ENCODE measurements at places on chromosomes 6 and 20.

GRCh38 chr6:25995507-25995906 lies 32.9 kb downstream of the TRIM38 start:
- DNase-seq: no peak

DNA sequence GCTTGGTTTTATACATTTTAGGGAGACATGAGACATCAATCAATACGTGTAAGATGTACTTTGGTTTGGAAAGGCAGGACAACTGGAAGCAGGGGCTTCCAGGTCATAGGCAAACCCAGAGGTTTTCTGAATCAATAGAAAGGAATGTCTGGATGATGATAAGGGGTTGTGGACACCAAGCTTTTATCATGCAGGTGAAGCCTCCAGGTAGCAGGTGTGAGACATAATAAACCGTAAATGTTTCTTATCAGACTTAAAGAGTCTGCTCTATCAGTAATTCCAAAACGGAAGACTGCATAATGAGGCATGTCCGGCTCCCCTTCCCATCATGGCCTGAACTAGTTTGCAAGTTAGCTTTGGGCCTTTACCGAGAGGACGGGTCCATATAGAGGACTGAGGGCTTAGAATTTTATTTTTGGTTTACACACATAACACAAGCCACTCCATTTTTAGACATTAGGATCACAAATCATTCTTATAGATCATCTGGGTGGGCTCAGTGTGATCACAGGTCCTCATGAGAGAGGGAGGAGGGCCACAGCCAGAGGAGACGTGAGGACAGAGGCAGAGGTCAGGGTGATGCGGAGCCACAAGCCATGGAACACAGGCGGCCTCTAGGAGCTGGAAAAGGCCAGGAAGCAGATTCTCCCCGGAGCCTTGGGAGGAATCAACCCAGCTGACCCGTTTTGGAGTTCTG lies 10.7 kb upstream of the SERPINB9 start:
- DNase-seq: no peak

DNA sequence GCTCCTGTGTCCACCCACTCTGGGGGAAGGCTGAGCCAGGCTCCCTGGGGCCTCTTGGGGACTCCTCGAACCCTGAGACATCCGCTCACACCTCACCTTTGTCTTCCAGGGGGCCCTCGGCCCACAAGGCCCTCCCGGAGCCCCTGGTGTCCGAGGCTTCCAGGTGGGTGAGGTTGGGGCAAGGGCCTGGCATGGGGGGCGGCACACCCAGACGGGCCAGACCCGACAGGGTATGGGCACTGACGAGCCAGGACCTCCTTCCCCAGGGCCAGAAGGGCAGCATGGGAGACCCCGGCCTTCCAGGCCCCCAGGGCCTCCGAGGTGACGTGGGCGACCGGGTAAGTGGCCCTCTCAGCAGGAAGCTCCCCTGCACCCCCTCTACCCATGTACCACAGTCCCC lies 13.4 kb downstream of the COL9A3 start:
- DNase-seq: no peak

DNA sequence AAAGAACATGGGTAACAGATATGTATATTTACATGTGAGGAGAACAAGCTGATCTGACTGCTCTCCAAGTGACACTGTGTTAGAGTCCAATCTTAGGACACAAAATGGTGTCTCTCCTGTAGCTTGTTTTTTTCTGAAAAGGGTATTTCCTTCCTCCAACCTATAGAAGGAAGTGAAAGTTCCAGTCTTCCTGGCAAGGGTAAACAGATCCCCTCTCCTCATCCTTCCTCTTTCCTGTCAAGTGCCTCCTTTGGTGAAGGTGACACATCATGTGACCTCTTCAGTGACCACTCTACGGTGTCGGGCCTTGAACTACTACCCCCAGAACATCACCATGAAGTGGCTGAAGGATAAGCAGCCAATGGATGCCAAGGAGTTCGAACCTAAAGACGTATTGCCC lies 5.2 kb downstream of the HFE start:
- DNase-seq: no peak

DNA sequence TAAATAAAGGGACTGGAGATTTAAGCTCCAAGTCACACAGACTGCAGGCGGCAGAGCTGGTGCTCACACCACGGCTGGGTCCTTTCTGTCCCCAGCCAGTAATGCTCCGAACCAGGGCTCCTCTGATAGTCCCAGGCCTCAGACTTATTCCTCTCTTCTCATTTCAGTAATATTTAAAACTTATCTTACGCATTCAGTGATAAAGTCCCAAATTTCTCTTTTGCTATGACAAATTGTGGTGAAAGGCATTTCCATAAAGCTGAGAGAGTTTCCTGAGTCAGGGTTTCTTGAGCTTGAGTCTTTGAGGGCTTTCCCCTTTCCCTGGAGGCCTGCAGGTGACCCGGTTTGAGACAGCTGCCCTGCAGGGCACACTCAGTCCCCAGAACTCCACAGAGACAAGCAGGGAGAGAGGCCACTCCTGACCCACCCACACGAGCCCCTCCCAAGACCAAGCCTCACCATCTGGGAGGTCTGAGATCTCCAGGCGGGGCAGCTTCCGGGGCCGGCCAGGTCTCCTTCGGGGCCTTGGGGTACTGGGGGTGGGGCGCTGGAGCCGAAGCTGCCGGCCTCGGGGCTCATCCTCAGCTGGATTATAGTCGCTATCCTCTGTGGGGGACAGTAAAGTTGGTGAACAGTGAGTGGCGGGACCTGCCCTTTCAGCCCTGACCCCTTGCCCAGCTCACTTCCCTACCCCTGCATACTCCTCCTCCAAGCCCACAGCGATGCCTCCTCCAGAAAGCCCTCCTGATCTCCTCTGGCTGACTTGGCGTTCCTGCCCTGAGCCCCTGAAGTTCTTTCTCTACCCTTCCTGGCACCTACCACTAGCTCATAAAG lies 6.6 kb downstream of the ZNF335 start:
- no peak for DNase-seq

- DNase-seq: no peak
Observed at GRCh38 chr6:19268718-19269117, 568.5 kb upstream of the ID4 start.

DNA sequence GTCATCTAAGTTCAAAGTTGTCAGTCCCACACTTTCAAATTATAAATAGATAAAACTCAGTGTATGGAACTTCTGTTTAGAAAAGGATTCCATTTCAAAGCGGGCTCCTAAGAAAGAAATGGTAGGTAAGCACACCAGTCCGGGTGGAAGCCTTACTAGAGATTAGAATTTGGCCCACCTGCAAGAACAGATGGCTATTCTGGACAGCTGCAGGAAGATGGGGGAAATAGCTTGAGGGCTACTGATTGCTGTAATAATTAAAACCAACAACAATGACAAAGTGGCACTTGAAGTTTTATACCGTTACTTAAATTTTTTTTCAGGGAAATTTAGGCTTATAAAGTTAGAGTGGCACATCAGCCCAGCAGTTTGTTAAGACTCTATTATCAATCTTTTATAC lies 83.3 kb downstream of the HIVEP2 start:
- no peak for DNase-seq

GRCh38 chr6:157713451-157714152 lies 109.4 kb upstream of the SNX9 start:
- no peak for DNase-seq

- DNase-seq: no peak
Observed at GRCh38 chr6:120805276-120805675, 529.0 kb downstream of the TBC1D32 start.

- DNase-seq: no peak
Observed at GRCh38 chr20:20664795-20665589, 47.5 kb downstream of the RALGAPA2 start.

- DNase-seq: no peak
Observed at GRCh38 chr20:60244373-60245146, 286.3 kb downstream of the CDH26 start.

GRCh38 chr6:7249946-7250643 lies 62.9 kb downstream of the SSR1 start:
- no peak for DNase-seq

DNA sequence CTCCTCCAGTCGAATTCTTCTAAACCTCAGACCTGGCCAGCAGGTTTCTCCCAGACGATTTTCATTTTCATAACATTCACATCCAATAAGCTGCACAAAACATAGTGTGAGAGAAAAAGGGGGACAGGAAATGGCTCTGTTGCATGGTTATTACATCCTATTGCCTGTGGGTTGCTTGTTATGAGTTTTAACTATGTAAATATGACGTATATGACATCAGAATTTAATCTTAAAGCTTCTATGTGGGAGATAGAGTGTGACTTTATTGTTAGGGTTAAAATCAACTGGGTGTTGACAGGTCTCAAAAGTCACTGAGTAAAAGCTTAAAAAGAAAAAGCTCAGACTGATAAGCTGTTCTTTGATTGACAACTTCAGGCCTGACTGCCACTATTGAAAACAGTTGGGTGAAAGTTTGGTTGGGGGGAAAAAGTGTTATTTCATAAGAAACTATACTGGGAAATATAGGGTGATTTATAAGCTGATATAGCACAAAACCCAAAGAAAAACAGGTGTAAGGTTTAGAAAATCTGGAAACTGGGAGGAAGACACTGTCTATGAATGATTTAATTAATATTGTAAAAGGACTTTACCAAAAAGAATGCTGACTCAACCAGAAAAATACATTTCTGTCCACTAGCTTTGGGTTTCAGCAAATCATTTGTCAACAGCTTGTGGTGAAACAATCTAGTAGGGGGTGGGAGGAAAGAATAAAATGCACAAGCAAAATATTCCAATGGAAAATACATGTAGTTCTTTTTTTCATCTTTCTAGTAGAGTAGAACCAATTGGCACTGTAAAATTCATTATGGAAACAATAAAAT lies 134.1 kb upstream of the CEP162 start:
- no peak for DNase-seq

DNA sequence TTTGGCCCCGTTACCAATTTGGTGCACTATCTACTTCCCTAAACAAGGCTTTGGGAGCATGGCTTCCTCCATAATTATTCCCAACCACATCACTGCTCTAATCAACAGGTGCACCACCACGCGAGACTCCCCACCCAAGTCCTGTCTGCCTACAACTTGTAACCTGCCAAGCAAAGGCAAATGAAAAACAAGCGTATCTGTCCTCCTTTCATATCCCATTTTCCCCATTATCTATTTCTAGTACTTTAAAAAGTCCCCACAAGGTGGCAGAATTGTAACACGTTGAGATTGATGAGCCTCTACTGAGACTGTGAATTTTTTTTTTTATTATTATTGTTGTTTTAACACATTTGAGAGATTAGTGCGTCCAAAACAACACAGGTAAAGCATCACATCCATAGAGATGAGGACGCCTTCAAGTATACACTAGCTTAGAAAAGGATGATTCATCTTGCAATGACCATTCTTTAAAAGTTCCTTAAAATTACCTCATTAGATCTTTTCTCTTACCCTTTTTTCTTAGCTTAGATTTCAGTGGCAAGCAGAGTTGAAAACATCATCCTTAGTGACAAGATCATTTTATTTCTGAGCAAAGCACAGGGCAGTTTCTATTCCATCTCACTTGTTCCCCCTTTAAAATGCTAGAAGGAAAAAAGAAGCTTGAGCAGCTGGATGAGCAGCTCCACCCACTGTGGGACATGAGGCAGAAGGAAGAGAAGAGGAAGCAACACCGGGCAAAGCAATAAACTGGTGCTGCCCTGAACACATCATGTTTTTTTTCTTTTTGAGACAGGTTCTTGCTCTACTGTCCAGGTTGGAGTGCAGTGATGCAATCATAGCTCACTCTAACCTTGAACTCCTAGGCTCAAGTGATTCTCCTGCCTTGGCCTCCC lies 210.8 kb downstream of the ARHGAP18 start:
- DNase-seq: no peak

GRCh38 chr20:38094373-38094891 lies 60.9 kb downstream of the RPRD1B start:
- no peak for DNase-seq

DNA sequence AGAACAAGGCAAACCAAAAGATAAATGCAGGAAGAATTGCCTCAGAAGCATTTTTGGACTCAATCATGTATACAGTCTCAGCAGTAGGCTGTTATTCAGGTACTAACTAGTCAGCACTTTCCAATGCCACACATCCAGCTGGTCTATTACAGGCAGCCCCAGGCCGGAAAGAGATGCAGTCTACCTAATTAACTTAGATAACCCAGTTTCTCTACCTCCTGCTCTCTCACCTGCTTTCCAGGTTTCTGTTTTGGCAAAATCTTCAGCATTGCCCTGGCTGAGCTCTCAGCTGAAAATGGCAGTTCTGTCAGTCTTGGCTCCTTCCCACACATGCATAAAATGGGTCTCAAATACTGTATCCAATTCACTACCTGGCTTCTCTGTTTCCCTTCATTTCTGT lies 101.3 kb upstream of the UFL1 start:
- DNase-seq: no peak

DNA sequence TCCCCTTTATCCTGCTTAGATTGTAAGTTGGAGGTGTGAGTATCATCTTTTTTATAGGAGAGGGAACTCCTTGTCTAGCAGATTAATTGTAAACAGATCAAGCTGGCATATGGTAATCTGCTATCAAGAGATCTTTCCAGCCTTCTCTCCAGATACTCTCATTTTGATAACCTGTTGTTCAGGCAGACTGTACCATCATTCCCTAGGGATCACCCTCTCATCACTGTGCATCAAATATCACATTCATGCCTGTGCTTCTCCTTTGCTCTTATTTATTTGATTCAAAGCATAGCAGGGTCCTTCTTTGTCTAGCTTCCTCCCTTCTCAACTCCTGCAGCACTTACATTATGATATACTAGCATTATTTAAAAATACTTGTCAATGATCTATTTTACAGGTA lies 73.8 kb downstream of the LRRC1 start:
- DNase-seq: no peak

DNA sequence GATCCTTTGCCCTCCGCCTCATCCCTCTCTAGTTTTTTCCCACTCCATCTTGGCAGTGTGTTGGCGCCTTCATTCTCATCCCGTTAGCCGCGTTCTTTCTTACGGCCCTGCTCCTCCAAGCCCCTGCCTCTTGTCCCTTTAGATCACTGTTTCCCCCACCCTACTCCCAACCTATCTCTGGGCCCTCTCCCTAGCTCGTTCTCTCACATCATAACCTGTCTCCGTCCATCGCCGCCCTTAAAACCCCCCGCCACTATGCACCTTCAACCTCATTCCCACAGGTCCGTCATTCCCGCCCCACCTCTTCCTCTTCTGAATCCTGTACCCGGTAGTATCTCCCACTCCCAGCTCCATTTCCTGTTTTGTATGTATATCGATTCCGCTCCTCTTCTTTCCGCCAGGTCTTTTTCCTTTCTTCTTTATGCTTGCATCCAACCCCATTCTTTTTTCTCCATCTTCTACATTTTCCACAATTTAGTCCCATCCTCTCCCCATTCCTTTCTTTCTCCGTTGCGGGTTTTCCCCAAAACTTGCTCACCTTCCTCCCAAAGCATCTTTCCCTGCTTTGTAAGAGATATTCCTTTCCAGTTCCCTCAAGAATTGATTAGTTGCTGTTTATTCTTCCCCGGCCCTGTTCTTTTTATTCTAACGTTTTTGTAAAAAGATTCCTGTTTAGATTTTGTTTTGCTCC lies 671 bp downstream of the EFHC1 start:
- peak; percentile 20 for DNase-seq

- peak; percentile 23 for DNase-seq
Observed at GRCh38 chr20:1005452-1006027, 3.4 kb upstream of the RSPO4 start.

GRCh38 chr20:61430228-61430624 lies 178.2 kb downstream of the CDH4 start:
- DNase-seq: no peak

Measured in caudate nucleus (tissue), 63 donors.